Vagina (tissue), 2 donors: ENCODE measurements at places on chromosomes 13 and 19. TPM values are rescaled to one million over a fixed set of nuclear protein-coding genes. Genes with fewer than 3 reads are reported as not detected.
A peak's percentile ranks its signal among the peaks of the same experiment; 100 is the strongest.

- DNase-seq, result no peak
Observed at GRCh38 chr19:8935460-8935859, 74.7 kb downstream of the MUC16 start.

- DNase-seq, result peak; percentile 55
Observed at GRCh38 chr19:32287811-32288227, 57.6 kb upstream of the ZNF507 start.

- DNase-seq, result no peak
Observed at GRCh38 chr19:7869453-7869909, 4.7 kb downstream of the PRR36 start.

PEG3 gene
- 15.2 TPM for total RNA-seq

SLC10A2 gene
- total RNA-seq, result not detected

BST2 gene
- total RNA-seq, result 88.4 TPM

KANK3 gene
- total RNA-seq, result 20.9 TPM
